ENCODE measurements at places on chromosomes 12 and 14.

GRCh38 chr14:23174296-23175184 is 8.9 kb downstream of the SLC7A8 start:
- no peak for DNase-seq

- no peak for DNase-seq
Measured at GRCh38 chr12:46663318-46663717, 162.5 kb downstream of the SLC38A4 start.

- DNase-seq, result no peak
Measured at GRCh38 chr12:105262461-105263184, 26.6 kb upstream of the APPL2 start.

DNA sequence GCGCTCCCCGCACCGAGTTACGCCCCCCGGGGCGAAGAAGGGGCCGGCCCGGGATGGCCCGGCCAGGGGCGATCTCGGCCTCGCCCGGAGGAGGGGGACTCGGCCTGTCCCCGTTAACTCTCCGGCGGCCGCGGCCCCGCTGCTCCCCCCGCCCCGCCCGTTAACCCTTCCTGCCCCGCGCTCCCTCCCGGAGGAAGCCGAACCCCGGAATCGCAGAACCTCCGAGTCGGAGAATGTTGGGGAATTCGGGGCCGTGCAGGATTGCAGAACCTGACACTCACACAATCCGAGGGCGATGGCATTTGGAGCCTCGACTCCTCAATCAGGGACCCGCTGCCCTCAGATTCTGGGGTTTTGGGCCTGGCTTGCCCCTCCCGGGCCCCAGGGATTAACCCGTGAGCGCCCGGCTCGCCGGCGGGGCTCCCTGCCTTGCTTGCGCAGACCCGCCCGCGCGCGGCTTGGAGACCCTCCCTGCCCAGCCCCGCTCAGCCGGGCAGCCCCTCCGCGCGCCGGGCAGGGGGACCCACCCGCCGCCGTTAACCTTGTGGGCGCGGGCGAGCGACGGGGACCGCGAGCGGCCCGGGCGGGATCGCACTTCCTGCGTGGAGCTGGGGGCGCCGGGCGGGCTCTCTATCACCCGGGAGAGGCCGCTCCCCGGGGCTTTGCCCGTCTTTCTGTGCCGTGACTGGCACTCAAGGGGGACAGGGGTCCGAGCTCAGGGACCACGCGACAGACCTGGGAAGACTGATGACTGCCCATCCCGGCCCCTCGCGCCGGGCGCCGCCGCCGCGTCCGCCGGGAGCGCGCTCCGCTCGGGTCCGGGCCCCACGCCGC is 18.8 kb downstream of the BEGAIN start:
- DNase-seq, result no peak

- no peak for DNase-seq
Measured at GRCh38 chr12:2606186-2606910, 188.4 kb upstream of the FKBP4 start.

DNA sequence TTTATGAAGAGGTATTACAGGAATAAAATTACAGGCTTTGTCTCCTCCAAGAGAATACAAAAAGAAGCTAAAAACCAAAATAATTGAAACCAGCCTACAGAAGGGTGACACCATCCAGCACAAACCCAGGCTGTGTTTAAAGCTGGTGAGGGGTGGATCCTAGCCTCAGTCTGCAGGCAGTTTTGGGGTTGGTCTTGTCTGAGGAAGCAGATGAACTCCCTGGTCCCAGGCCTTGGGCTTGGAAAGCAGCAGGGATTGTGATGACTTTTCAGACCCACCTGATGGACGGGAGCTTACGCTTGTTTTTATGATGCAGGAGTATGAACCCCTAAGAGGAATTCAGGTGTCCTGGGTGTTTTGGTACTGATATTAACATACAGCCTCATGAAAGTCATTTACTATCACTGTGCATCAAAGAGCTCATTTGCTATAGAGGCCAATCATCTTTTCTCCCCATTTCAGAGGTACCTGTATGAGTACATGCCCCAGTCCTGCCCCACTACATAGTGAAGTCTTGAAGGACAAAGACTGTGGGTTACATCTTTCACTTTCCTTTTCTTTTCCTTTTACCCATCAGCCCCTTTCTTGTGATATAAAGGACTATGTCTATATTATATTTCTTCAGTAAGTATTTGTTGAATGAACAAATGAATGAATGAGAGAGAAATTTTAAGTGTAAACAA is 18.1 kb downstream of the PRICKLE1 start:
- no peak for DNase-seq

DNA sequence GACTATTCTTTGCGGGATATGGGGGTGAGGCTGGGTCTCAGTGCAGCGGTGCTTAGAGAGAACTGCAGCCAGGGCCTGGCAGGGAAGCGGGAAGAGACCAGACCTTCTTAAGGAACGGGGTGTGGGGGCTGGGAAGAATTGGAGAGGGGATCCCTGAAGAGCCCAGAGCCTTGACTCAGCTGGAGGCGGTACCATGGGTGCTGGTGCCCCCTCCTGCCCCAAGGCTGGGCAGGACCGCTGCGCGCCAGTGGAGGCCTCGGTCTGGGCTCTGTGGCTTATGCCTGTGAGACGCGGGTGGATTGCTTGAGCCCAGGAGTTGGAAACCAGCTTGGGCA is 1.3 kb upstream of the RNU7-1 start:
- DNase-seq, result no peak

DNA sequence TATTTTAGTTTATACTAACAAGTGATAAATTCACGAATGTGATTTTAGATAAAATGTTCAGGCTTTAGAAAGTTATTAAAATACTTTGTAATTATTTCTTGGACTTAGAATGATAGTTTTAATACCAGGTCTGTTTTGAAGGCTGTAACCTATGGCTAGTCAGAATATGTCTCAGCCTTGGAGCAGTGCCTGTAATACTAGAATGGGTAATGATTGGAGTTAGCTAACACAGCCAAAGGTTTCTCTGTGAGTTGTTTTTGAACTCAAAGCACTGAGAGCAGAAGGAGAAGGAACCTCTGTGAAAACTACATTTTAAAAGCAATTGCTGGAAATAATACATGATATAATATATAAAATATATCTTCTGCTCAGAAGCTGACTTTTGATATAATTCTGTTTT is 110.1 kb downstream of the TMEM117 start:
- DNase-seq, result no peak

GRCh38 chr12:120439646-120440247 is 1.8 kb downstream of the COX6A1 start:
- peak; percentile 59 for DNase-seq

GRCh38 chr14:95180966-95181741 is 23.8 kb upstream of the DICER1 start:
- no peak for DNase-seq

- DNase-seq, result no peak
Measured at GRCh38 chr12:14072987-14073386, 91.6 kb upstream of the GRIN2B start.

DNA sequence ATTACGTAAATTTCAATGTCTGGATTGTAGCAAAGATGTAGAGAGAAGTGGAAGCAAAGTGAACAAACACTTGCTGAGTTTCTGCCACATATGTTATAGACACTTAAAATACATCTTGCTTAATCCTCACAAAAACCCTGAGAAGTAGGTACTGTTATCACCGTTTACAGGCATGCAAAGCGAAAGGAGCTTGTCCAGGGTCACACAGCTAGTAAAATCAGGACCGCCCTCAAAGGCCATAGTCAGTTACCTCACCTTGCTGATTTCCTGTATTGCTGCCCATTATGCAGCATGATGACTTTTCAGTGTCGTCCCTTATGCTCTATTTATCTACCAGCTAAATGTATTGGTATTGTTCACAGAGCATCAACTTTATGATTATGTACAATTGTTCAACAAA is 39.8 kb downstream of the TRHDE start:
- DNase-seq, result no peak

DNA sequence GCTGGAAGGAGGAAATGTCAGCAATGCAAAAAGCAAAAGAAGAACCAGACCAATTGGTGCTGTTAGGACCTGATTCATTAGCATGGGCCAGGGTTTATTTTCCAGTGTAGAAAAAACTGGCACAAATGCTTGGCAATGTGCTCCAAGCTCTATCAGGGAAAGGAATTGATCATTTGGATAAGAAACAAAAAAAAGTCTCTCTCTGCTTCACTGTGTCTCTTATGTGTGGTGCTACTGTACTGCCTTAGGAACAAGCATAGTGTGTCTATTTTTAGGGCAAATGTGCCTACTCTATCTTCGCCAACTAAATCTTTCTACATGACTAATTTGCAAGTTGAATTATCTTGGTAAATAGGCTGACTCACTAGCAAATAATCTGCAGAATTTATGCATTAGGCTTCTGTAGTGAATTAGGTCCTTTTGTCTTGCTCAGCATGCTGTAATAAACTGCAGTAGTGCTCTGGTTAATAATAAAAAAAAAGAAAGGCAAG is 236.7 kb downstream of the MDGA2 start:
- no peak for DNase-seq

GRCh38 chr12:49190974-49191373 is 2.1 kb upstream of the TUBA1A start:
- DNase-seq, result no peak

DNA sequence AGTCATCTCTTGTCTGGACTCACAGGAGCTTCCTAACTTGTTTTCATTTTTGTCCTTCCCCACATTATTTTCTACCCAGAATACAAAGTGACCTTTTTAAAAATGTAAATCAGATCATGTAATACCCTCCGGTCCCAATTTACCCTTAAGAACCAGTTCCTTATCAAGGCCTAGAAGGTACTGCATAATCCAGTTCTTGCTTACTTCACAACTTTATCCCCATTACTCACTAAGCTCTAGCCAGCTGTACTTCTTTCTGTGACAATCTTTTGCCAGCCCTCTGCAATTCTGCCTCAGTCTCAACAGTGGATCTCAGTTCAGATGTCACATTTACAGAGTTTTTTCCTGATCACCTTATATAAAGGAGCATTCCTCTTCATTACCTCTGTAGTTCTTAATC is 11.6 kb downstream of the RAP1B start:
- no peak for DNase-seq

DNA sequence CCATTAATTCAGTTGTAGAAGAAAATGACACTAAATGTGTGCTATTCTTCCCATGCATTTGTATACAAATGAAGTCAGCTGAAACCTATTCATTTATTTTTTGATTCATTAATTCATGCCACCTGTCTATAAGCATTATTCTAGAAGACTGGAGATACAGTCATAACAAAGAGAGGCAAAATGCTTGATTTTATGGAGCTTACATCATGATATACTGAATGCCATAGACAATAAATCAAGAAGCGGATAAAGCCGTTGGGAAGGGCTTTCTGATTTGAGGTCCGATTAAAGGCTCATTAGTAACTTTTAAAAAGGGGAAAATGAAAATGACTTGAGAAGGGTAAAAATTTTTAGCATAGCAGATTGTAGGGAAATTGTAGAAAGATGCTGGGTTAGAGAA is 494.9 kb downstream of the RERGL start:
- no peak for DNase-seq

GRCh38 chr12:105060715-105061378 is 23.4 kb downstream of the ALDH1L2 start:
- no peak for DNase-seq

- no peak for DNase-seq
Measured at GRCh38 chr12:76065917-76066316, 18.6 kb downstream of the NAP1L1 start.

- DNase-seq, result no peak
Measured at GRCh38 chr14:38866461-38866860, 236.6 kb downstream of the SEC23A start.

DNA sequence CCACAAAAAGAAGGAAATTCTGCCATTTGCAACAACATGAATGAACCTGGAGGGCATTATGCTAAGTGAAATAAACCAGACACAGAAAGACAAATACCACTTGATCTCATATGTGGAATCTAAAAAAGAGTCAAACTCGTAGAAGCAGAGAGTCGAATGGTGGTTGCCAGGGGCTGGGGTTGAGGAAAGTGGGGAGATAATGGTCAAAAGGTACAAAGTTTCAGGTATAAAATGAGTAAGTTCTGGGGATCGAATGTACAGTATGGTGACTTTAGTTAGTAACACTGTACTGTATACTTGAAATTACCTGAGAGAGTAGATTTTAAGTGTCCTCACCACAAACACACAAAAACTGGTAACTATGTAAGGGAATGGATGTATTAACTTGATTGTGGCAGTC is 129.4 kb downstream of the PPM1H start:
- DNase-seq, result no peak

GRCh38 chr14:87494010-87494409 is 499.0 kb downstream of the GALC start:
- DNase-seq, result no peak

- DNase-seq, result peak; percentile 31
Measured at GRCh38 chr12:15322164-15323061, at the start of gene PTPRO. TSS of gene PTPRO (plus strand) at chr12:15322508.

GRCh38 chr12:11656550-11656949 is 7.1 kb downstream of the ETV6 start:
- no peak for DNase-seq

- no peak for DNase-seq
Measured at GRCh38 chr12:130828895-130829294, 10.2 kb downstream of the STX2 start.

DNA sequence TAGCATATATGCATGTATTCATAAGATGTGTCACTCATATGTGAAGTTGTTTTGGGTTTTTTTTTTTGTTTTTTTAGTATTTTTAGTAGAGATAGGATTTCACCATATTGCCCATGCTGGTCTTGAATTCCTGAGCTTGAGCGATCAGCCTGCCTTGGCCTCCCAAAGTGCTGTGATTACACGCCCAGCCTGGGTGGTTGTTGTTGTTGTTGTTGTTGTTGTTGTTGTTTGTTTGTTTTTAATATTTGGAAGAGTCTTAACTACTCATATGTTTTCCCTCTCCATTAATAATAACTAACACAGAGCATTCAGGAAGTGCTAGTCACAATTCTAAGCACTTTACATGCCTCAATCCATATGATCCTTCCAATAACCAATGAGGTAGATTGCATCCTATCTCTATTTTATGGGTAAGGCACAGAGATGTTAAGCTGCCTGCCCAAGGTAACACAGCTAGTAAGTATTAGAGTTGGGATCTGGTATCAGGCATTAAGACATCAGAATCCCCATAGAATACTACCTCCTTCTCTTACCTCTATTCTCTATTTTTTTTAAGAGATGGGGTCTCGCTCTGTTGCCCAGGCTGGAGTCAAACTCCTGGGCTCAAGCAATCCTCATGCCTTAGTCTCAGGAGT is 27.6 kb downstream of the SLC25A21 start:
- no peak for DNase-seq
